ENCODE measurements at places on chromosomes 2 and 18.
A peak's percentile ranks its signal among the peaks of the same experiment; 100 is the strongest.

GRCh38 chr2:84972932-84973331, 2.0 kb downstream of the KCMF1 start:
- no peak for DNase-seq

DNA sequence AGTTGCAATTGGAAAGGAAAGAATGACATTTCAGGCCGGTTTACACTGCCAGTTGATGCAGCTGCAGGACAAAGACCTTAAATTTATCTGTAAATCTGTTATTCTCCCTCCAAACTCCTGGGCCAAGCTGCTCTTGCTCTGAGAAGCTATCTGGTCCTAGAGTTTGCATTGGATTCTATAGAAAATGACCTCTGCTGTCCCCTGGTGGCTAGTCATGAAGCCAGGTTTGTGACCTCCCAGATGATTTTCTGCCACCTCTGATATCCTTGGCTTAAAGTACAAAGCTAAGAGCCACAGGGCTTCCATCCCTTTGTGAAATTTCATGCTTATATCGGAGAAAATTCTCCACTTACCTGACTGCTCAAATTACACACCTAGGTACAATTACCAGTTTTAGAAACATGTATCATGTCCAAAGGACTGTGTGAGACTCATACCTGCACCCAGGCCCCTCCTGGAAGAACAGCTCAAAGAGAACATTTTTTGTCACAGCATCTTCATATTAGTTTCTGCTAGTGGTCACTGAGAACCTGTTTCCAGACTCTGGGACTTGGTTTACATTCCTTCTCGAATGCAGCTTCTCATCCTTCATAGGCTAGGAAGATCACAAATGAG, 28.9 kb upstream of the IER3IP1 start:
- DNase-seq = no peak

GRCh38 chr2:135052042-135052876, at the start of gene RAB3GAP1:
RAB3GAP1 (plus strand) TSS chr2:135052292; CDS start chr2:135052308, 16 bp downstream.
- peak; percentile 88 for DNase-seq

- DNase-seq = no peak
Measured at GRCh38 chr2:225600865-225601264, 201.4 kb downstream of the NYAP2 start.

DNA sequence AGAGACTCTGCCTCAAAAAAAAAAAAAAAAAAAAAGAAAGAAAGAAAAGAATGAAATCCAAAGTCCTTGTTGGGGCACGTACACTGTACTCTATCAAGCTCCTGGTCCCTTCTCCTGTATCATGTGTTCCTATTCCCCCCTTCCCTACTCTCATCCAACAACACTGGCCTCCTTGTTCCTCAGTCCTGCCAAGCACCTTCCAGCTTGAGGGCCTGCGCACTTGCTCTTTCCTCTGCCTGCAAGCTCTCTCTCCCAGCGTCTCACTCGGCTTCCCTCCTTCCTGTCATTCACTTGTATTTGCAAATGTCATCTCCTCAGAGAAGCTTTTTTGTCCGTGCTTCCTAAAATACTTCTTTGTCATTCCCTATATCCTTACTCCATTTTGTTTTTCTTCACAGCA, 10.8 kb upstream of the KIF3C start:
- no peak for DNase-seq

DNA sequence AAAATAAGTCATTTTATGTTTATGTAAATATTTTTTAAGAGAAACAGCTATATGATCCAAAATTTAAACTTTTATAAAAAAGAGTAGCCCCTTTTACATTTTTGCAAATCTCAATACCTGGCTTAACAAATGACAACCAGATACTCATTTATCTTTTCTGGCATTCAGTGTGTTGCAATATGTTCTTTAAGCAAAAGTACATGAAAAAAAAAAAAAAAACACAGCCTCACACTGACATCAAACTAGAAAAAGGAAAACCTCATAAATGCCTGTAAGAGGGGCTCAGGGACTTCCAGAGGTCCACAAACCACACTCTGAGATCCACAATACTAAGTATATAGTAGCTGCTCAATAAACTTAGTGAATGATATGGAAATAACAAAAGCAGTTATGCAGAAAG, 21.9 kb downstream of the PPP4R3B start:
- no peak for DNase-seq

GRCh38 chr2:158575051-158575635, 118.4 kb downstream of the PKP4 start:
- no peak for DNase-seq

DNA sequence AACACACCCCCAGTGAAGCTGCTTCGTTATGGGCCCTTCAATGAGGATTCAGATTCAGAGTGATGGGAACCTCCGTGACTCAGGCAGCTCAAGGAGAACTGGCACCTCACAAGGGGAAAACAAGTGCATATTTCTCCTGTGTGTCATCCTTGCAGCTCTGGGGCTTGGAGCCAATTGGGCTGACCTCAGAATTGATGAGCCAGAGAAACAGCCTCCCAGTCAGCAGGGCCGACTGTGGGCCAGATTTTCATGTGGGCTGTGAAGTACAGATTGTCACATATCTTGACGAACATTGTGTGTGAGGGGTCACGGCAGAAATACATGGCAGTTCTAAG, 189.6 kb upstream of the SP5 start:
- DNase-seq = no peak

GRCh38 chr2:58862244-58862643, 621.1 kb upstream of the FANCL start:
- DNase-seq = no peak

DNA sequence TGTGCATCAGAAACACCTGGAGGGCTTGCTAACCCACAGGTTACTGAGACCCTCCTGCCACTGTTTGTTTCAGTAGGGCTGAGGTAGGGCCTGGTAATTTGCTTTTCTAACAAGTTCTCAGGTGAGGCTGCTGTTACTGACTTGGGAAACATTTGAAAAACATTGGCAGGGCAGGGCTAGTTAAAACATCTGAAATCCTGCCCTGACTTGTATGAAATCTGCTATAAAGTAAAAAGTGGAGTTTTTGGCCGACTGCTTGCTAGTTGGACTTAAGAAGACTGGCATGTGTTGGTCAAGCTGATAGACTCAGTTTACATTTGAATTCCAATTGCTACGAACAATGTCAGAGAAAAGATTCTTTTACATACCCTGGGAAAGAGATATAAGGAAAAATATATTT, 111.6 kb upstream of the DLX2 start:
- no peak for DNase-seq

Data from stimulated activated CD4-positive, alpha-beta T cell treated with anti-CD3 and anti-CD28 coated beads, Interleukin-15, amount 100 ng/mL, for 48 hours (primary cell).